ENCODE measurements at places on chromosomes 2 and 18.

- DNase-seq: peak; percentile 27
Observed at GRCh38 chr2:49988276-49988675, 834.0 kb upstream of the FSHR start.

DNA sequence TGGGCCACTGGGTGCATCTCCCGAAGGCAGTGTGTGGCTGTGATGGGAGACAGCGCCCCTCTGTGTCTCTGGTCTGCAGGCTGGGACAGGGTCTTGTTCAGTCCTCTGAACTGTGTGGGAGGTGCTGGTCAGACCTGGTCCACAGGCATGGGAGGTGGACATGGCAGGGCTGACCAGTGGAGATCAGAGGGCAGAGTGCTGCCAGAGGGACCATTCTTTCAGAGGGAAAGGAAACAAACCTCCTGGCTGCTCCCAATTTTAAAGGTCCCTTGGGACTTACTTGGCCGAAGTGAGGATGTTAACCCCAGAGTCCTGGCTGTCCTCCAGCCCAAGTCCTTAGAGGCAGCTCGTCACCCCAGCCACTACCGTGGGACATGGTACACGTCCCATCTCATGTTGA lies 4.0 kb downstream of the CAPN13 start:
- no peak for DNase-seq

GRCh38 chr2:65018141-65018582 lies 29.0 kb downstream of the SLC1A4 start:
- DNase-seq: no peak

GRCh38 chr2:227191367-227191766 lies 26.9 kb downstream of the COL4A3 start:
- no peak for DNase-seq

GRCh38 chr2:215613280-215613679 lies 177.4 kb upstream of the FN1 start:
- DNase-seq: no peak

DNA sequence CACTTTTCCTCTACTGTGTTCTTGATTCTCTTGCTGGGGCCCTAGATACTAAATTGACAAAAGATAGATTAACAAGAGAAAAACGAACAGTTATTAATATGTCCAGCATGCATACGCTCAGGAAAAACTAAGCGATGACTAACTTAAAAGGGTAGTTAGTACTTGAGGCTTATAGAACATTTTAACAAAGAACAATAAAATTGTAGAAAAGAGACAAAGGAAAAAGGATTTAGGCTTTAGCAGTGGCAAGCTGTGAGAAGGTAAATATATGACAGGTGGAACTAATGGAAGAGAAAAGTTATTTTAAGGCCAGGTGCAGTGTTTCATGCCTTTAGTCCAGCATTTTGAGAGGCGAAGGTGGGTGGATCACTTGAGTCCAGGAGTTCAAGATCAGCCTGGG lies 75.6 kb downstream of the MRO start:
- DNase-seq: no peak

GRCh38 chr2:20450201-20450999 lies 3.5 kb downstream of the RHOB start:
- no peak for DNase-seq
